ENCODE measurements at places on chromosomes 4 and X.

GRCh38 chr4:151407466-151408379 is 1.3 kb upstream of the FHIP1A start:
- no peak for DNase-seq

DNA sequence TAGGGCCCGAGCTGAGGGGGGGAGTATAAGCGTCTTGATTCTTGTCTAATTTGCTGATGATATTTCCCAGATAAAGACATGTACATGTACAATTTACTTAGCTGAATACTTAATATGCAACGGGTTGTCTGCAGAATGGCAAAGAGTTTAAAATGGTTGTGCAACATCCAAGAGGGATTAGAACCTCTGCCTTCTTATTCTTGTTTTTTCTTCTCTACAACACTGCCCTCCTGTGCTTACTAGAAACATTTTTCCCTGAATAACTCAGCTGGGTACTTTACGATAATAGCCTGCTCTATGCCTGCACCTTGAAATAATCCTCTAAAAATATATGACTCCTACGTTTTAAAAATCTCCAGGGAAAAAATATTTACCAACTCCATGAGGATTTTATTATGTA is 41.8 kb downstream of the INTS12 start:
- no peak for DNase-seq

- no peak for DNase-seq
Measured at GRCh38 chrX:96715481-96715880, 30.8 kb downstream of the DIAPH2 start.

DNA sequence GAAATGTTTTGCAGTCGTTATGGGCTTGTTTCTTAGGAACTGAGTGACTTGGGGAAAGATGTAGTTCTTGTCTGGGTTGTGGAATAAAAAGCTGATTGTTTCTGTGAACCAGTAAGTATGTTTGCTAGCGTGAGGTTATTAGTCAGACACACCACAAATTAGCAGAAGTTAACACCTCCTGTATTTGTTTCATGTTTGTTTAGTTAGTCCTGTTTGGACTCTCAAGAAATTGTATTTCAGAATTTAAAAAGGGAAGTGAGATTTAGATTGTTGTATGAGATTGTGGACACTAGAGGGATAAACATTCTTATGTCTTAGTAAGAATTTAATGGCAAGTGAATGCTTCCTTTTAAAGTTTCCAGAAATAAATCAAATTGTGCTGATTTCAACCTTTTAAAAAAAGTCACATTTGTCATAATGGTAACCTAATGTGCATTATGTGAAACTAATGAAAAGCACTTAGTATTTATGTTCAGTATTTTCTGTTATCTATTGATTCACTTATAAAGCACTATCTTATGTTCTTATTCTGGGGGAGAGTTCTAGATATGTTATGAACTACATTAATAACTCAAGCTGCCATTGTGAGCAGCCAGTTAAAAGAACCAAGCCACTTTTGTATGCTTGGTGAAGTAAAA is 25.6 kb downstream of the ATP10D start:
- no peak for DNase-seq

DNA sequence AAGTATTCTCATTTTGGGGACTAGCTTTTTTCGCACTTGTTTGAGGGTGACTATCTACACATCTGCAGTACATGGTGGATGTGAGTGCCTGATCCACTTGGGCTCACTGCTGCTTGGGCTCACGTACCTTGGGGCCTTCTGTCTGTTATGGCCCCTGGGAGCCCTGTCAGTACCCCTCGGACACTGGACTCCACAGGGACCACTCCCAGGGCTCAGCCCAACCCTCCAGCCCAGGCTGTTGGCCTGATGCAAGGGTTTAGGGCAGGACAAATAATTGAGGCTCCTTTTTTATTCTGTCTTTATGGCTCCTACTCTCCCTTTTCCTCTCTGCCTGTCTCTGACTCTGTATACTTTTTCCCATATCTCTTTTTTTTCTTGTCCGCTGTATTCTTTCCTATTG is 32.7 kb upstream of the MSN start:
- DNase-seq, result no peak
